ENCODE measurements at places on chromosomes 3 and 15.

GRCh38 chr3:99633887-99634558, 4.4 kb upstream of the COL8A1 start:
- DNase-seq = no peak

GRCh38 chr3:148716657-148717056, 19.0 kb downstream of the AGTR1 start:
- DNase-seq = no peak

DNA sequence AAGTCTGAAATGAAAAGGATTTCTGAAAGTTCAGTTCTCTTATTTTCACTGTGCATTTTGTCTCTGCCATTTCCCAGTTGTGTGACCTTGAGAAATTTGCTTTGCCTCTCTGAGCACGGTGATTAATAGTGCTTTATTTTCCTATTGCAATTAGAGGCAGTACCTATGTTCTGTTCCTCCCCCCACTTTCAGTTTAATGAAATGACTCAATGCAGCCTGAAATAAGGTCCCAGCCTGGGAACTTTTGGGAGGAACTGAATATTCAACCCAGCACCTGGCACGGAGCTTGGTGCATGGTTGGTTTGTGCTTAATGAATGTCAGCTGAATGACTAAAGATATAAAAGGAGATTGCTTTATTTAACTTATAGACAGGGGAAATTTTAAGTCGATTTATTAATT, 352.6 kb downstream of the PDCD6IP start:
- DNase-seq = no peak

- no peak for DNase-seq
These were observed 29.7 kb downstream of the TEX9 start for GRCh38 chr15:56394909-56395308.

- DNase-seq = no peak
These were observed 2.3 kb downstream of the TPM1 start for GRCh38 chr15:63044645-63045464.

DNA sequence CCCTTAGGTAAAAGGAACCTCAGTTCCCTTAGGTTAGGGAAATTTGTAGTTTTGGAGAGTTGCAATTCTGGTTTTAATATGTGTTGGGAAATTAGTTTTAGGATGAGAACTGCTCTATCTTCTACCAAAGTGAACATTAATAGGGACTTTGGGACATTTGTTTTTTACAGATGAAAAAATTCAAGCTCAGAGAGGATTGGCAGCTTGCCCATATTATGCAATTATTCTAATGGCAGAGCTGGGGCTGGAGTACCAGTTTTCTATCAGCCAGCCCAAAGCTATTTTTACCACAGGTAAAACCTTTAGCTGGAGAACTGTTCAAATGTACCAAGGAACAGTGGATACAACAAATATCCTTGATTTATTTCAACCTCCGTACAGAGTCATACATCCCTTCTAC, 127.0 kb downstream of the CPNE4 start:
- no peak for DNase-seq

GRCh38 chr15:67025719-67026609, 39.4 kb upstream of the SMAD3 start:
- no peak for DNase-seq

GRCh38 chr3:148789906-148790305, 37.7 kb upstream of the CPB1 start:
- no peak for DNase-seq

DNA sequence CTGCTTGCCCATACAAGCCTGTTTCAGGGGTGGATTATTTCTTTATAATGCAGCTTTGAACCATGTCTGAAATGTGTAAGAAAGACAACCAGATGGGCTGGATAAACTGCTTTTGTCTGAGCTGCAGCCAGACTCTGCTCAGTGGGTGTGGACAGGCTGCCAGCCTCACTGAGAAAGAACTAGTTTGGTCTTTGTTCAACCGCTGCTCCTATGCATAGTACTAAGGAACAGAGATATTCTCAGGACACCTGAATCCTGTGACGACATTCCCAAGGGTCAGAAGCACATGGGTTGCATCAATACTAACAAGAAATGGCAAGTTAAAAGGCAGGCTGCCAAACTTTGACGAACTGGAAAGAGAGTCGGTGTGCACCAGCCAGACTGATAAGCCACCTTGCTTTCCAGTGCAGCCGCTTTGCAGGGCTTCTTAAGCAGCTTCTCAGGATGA, 57.2 kb downstream of the PLD1 start:
- no peak for DNase-seq

- DNase-seq = no peak
These were observed 395.3 kb upstream of the TPRG1 start for GRCh38 chr3:188776447-188776846.

GRCh38 chr3:194745422-194746184, 59.9 kb downstream of the FAM43A start:
- DNase-seq = no peak

- no peak for DNase-seq
These were observed 62.7 kb upstream of the CCR4 start for GRCh38 chr3:32888739-32889138.

DNA sequence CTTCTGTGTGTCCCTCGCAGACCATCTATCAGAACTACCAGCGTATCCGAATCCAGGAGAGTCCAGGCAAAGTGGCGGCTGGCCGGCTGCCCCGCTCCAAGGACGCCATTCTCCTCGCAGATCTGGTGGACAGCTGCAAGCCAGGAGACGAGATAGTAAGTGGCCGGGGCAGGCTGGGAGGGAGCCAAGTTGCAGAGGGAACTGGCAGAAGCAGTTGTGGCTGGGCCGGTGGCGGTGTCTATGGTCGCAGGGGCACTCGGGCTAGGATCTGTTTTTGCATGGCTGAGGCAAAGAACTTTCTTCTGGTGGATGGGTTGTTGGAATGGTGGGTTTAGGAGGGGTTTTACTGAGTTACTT, 10.1 kb downstream of the MCM2 start:
- DNase-seq = no peak

GRCh38 chr3:133799794-133800585, 5.6 kb upstream of the SRPRB start:
- no peak for DNase-seq

DNA sequence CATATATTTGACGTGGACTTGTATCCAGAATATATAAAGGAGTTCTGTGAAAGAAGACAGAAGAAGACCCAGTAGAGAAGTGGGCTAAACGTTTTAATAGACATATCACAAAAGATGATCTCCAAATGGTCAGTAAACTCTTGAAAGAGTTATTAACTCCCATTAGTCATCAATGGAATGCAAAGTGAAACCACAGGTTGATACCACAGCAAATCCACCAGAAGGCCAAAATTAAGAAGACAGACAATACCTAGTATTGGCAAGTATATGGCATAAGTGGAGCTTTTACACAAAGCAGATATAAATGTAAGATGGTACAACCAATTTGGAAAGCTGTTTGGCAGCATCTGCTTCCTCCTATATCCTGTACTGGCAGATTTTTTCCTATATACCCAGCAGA, 6.0 kb downstream of the SPATA16 start:
- no peak for DNase-seq

DNA sequence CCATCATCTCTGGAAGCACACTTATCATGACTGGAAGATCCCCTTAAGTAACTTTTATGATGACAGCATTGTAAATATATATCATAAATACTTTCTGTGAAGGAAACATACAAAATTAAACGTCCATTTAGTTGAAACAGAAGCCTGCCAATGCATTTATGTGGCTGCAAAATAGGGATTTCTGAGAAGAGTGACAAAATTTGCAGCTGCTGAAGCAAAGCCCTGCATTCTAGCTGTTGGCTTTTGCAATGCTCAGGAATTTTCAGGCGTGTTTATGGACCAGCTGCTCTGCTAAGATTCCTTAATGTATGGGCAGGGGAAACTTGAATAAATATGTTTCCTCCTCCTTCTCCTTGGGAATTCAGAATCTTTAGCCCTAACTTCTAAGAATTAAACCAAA, 137.3 kb downstream of the CACNA2D3 start:
- DNase-seq = no peak

- no peak for DNase-seq
These were observed 242.1 kb downstream of the ZIC1 start for GRCh38 chr3:147651107-147651778.

- DNase-seq = no peak
These were observed 408.6 kb downstream of the GBE1 start for GRCh38 chr3:81352867-81353266.

DNA sequence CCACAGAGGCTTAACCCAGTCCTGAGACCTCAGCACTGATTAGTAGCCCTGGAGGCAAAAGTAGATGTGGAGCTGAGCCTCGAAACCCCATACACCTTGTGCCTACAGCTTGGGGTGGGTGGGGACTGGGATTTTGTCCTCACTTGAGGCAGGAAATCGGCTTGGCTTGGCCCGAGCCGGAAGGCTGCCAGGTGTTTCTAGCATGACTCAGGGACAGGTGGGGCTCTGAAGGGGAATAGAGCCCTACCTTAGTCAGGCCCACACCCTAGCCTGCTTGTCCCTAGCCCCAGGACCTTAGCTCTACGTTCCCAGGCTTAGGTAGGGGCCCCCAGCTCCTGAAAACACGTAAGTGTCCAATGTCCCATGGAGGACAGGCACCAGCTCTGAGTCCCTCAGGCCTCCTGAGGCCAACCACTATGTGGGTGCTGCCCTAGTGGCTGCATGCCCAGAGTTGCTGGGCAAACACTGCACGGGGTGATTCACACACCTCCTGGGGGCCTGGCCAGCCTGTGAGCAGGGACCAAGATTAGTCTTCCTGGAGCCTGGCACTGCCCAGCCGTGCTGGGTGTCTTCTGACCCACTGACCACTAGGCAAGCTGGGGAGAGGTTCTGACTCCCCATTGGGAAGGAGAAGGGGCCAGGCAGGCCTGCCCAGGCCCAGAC, 3.1 kb downstream of the MST1R start:
- DNase-seq = no peak

DNA sequence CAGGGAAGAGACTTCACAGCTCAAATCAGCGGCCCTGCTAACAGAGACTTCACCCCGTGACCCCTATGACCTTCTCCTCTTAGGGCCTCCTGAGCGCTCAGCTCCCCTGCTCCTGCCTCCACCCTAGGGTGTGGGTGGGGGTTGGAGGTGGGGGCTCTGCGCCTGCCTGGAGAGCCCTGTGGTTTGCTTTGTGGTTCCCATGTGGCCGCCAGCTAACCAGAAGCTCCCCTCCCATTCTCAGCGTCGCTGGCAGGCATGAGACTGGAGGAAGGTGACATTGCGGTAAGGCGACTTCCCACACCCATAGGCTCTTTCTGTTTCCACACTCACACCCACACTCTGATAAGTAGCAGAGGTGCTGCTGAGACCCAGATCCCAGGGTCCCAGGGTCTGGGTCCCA, 27.6 kb downstream of the XYLB start:
- no peak for DNase-seq

- DNase-seq = no peak
These were observed 9.3 kb downstream of the STRA6 start for GRCh38 chr15:74193299-74193718.

DNA sequence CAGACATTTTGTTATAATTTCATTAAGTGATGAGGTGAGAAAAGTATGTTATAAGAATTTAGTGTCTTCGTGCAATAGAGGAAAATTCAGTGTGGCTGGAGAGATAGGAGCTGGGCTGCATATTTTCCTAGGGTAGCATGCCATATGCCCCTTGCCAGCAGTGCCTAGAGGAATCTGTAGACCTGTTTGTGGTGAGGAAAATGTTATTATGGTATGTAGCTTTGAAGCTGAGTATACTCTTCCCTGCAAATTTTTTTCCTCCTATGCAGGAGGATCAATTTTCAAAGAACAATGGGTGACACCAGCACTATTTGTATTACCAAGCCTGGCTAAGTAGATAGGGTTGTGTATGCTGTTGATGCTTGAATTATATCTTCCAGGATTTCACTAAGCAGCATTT, 200.6 kb downstream of the EDEM1 start:
- DNase-seq = no peak

DNA sequence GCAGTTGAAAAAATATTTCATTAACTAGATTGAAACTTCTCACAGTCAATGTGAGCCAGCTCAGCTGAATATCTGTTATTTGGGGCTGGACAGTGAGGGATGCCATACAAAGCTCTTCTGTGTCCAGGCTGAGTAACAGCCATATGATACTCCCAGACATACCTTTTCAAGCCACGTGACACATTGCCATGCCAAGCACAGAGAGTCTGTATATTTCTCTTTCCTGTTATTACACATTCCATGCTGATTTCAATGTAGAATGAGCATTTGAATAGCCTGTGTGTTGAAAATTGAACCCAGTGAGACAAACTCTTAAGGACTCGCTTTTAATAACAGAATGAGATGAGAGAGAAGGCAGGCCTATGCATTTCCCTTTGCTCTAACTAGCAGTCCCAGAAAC, 334.7 kb upstream of the RASGRP1 start:
- no peak for DNase-seq

- no peak for DNase-seq
These were observed 18.6 kb downstream of the EPHB1 start for GRCh38 chr3:134813618-134814017.

- DNase-seq = no peak
These were observed 93.6 kb downstream of the TBC1D2B start for GRCh38 chr15:77983708-77984445.

GRCh38 chr15:57012556-57012955, 94.1 kb downstream of the TCF12 start:
- no peak for DNase-seq

DNA sequence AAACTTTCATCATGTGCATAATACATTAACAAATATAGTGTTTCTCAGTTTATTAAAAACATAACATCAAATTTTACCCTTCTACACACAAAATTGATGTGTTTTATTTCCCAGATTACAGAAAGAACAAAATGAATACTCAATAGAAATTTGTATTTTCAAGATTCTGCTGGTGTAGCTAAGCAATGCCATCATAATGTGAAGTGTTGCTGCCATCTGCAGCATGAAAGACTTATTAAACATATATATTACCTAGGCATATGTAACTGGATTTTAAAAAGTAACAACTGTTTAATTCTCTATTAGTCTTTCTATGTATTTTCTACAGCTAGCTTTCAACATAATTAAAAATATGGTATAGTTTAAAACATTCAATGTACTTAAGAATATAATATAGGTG, 27.5 kb downstream of the PLSCR5 start:
- DNase-seq = no peak

- DNase-seq = no peak
These were observed 6.5 kb downstream of the NT5DC2 start for GRCh38 chr3:52527039-52527731.

GRCh38 chr15:85374831-85375230, 5.6 kb upstream of the AKAP13 start:
- DNase-seq = no peak

GRCh38 chr15:57143511-57144078, 225.2 kb downstream of the TCF12 start:
- DNase-seq = no peak

DNA sequence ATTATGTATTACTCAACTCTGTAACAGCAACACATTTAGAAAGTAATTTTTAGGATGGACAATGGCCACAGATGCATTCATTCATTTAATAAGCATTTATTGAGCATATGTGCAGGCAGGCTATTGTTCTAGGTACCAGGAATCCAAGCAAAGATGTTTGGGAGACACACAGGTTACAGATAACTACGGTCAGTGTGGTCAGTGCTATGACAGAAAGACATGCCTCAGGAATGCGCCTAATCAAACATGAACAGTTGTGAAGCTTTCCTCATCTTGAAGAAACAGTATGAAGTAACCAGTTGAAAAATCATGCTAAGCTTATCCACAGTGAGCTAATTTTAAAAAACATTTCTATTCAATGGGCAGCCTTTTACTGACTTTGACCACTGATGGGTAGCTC, 155.4 kb upstream of the CCDC54 start:
- no peak for DNase-seq
